Stimulated activated CD4-positive, alpha-beta T cell treated with anti-CD3 and anti-CD28 coated beads, Interleukin-4, amount 100 ng/mL, for 24 hours (primary cell): ENCODE measurements at places on chromosomes 11 and 22.
A peak's percentile ranks its signal among the peaks of the same experiment; 100 is the strongest.

DNA sequence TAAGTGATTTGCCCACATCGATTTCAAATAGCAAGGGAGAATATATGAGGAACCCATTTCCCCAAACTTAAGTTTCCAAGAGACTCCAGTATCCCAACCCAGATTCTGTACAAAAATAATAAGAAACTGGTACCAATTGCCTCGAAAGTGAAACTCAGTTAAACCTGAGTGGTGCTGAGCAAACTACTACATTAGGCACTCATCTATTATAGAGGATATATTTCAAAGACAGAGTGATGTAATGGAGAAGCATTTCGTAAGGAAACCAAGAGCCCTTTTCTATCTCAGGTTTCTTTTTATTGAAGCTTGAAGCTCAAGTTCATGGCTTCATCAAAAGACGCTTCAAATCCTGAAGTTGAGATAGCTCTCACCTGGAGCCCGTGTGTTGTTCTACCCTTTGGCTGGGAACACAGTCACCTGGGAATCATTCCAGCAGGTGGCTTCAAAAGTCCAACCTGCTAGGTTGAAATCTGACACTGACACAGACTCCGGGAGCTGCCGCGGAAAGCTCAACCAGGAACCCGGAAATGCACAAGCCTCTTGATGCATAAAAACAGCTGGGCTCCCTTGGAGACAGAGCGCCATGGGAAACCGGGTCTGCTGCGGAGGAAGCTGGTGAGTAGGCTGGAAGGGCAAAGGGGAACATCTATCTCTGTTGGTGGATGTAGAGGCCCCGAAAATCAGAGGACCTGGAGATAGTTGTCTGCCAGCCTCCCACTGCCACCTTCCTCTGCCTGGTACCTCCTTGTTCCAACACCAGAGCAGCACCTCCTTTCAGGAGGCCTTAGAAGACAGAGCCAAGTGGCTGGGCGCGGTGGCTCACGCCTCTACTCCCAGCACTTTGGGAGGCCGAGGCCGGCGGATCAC, at the start of gene C11orf52:
TSS of gene C11orf52 (plus strand) at position 524 of the 867 bp plus-strand sequence. CDS start at position 584, 60 bp downstream.
- DNase-seq, result no peak

DNA sequence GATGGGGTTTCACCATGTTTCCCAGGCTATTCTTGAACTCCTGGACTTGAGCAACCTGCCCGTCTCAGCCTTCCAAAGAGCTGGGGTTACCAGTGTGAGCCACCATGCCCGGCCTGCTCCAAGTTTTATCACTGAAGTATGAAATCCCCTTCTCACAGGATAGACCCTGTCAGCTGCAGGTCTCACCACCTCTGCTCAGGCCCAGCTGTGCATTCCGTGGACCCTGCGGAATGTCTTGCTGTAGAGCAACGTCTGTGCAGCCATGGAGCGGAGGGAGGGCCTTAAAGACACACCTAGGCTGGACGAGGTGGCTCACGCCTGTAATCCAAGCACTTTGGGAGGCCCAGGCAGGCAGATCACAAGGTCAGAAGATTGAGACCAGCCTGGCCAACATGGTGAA, 625.4 kb downstream of the BRD1 start:
- no peak for DNase-seq

- no peak for DNase-seq
Observed at GRCh38 chr11:45100339-45100738, 46.1 kb upstream of the PRDM11 start.

GRCh38 chr22:43890901-43891331, 897 bp downstream of the PNPLA5 start:
- no peak for DNase-seq

DNA sequence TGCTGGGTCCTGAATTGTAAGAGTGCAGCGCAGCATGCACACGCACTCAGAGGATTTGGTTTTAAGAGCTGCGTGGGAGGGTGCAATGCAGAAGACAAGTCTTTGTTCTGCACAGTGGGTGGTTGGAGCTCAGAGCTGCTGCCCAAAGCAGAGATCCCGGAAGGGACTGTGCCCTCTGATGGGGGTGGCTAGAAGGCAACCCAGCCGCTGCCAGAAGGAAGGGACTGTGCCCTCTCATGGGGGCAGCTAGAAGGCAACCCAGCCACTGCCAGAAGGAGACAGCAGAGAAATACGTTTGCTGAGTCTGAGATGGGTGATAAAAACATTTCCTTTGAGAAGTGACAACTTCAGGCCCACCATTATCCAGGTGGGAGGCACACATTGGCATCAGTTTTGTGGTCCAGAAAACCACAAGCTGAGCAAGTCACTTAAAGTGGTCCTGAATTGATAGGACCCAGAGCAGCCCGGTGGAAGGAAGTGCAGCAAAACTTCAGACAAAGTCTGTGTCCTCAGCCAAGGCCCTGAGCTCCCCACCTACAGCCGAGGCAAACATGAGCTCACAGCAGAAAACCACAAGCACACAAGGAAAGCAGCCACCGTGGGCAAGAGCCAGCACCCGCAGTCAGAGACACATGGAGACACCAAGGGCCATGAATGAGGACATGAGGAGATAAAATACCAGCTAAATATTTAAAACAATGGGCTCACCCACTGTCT, 4.3 kb downstream of the KRTAP5-6 start:
- no peak for DNase-seq

DNA sequence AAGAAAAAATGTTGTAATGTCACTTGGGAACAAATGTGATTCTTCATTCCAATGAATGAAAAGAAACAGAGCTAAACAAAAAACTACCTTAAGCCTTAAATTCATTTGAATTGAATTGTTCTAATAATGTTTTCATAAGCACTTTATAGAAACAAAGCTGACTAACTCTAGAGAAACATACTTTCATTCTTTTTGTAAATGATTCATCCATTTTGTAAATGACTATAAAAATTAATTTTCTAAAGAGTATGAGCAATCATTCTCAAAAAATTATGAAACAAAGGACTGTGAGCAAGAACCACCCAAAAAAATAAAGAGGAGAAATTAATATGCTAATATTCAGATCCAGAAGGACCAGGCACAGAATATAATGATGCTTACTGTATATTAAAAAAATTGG, 986.5 kb upstream of the CHORDC1 start:
- DNase-seq, result no peak

DNA sequence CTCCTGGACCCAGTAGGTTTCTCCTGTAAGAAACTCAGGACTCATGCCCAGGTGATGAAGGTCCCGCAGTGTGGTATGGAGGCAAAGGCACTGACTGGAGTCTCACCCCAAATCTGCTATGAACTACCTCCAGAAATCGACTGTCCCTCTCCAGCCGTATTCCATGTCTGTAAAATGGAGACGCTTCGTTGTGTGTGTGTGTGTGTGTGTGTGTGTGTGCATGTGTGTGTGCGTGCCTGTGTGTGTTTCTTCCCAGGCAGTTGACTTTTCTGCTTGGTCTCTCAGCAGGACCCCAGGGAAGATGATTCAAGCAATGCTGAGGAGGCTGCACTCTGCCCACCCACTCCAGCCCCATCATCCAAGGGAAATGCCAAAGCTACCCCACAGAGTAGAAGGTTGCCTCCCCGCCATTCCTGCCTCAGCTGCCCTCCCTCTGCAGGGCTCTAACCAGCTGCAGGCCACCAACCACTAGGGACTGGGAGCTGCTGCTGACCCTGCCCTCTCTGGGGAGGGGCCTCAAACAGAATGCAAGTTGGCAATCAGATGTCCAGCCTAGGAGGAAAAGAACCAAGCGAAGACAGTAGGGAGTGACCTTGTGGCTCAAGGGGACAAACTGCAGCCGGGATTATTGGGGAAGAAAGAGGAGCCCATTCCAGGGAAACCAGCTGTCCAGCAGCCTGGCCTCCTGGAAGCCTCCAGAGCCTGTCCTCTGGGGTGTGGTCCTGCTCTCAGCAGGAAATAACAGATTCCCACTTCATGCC, 56.2 kb downstream of the SLC22A12 start:
- DNase-seq, result no peak

DNA sequence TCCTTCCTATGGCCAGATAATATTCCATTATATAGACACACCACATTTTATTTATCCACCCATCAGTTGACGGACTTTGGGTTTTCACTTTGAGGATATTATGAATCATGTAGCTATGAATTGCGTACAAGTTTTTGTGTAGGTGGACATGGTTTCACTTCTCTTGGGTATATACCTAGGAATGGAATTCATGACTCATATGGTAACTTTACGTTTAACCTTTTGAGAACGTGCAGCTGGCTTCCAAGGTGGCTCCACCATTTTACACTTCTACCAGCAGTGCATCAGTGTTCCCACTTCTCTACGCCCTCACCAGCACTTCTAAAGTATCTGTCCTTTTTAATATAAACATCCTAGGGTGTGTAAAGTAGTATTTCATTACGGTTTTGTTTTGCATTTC, 112.0 kb downstream of the PLEKHA7 start:
- DNase-seq, result peak; percentile 52

GRCh38 chr11:64711138-64711955, 11.7 kb downstream of the NRXN2 start:
- DNase-seq, result no peak

DNA sequence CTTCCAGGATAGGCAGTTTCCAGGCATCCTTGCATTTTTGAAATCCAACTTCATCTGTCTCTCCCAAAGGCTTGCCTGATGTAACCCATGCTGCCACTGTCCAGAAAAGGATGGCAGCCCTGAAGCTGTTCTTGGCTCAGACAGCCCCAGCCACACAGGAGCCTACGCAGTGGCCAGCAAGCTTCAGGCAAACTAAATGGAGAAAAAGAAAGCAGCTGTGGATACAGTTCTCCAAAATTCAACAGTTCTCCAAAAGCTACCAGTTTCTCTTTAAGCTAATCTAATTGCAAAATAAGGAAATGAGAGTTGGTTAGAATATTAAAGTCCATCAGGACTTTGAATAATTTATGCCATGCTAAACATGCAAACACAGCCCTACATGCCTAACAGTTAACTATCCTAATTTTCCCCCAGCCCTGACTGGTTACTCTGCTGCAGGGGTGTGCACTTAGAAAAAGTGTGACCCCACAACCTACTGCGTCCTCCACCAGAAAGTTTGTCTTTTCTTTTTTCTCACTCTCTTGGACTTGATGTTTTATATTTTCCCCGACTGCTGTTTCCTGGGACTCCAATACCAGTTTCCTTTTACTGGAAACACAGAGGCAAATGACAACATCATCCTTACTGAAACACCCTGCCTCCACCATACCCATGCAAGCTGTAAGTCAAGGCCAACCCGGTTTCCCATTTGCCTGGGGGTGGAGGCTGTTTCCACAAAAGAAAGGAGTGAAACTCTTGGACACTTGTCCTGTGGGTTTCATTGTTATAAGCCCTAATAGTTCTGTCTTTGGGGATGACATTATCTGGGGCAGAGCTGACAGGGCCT, 69.1 kb upstream of the OR5AN1 start:
- no peak for DNase-seq

DNA sequence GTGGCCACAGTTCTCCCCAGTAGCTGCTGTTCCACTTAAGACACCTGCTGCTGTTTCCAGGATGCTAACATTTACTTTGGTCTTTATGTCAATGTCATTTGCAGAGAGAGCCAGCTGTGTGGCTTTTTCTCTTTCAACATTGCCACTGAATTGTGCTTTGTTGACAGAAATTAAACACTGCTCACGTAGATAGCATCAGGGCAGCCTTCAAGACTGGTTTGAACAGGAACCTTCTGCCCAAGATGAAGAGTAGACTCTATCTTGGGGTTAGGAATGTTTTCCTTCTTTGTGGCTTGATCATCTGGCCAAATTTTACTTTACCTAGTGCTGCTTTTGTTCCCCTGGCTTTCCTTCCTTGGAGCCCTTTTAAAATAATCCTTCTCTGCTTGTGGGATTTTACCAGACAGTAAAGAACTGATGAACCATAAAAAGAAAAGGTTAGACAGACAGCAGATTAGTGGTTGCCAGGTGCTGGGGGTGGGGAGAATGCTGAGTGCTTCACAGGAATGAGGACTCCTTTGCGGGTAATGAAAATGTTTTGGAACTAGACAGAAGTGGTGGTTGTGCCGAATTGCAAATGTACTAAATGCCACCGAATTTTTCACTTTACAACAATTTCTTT, 22.7 kb upstream of the XBP1 start:
- no peak for DNase-seq

GRCh38 chr11:328012-328411, 7.4 kb upstream of the IFITM3 start:
- DNase-seq, result no peak

DNA sequence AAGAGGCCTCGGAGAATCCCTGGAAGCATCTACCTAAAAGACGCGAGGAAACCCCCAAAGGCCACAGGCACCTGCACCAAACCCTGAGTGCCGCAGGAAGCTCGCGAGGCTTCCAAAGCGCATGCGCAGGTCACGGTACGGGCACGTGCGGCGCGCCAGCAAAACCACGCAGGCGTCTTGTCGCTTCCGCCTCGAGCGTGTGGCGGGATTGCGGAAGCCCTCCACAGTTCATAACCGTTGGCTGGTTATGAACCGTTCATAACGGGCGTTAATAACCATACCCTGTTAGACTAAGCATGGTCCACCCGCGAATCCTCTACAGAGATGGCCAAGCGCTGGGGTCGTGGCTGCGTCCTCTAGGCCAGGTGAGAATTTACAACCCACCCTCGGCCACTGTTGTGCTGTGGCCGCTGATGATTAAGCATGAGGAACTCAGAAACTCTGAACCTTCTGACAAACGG, 46.4 kb downstream of the MORC2 start:
- DNase-seq, result peak; percentile 78

DNA sequence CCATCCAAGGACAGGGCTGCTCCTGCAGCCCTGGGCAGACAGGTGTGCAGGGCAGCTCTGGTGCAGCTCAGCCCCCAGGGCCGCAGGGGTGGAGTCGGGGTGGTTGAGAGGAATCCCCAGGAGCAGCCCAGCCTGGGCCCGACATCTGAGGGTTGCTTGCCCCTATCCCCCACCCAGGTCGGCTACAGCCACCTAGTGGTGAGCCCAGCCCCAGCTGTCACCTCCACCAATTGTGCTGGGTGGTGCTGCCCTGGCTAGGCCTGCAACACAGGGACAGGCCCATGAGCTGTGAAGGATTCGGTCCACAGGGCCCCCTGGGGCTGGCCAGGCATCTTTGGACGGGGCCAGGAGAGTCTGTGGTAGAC, 29.6 kb downstream of the RTN4R start:
- DNase-seq, result peak; percentile 49

- DNase-seq, result no peak
Observed at GRCh38 chr11:13692172-13692571, 23.7 kb downstream of the FAR1 start.

DNA sequence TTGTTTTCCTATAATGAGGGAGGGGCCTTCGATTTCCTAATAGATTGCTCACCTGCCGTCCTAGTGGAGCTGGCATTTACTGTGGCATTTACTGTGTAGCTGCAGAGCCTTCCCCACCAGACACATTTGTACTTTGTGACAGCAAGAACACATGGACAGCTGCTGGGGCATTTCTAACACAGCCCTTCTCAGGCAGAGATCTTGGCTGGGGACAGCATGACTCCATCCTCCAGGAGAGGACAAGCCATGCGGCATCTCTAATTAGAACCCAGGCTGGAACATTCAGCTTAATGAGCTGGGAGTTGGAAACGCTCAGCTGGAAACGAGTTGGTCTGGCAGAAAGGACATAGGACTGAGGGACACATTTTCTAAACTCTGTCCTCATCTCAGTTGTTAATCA, 887.5 kb downstream of the NTM start:
- no peak for DNase-seq

- no peak for DNase-seq
Observed at GRCh38 chr22:43543522-43544288, 131.9 kb downstream of the MPPED1 start.
